ENCODE measurements at places on chromosomes 5 and 9. TPM values are rescaled to one million over a fixed set of nuclear protein-coding genes. Genes with fewer than 3 reads are reported as not detected.

- DNase-seq, result peak; percentile 63
- H3K4me1 ChIP-seq, result peaks cover 2% of the 10 kb centered on the region
- no peaks in the 10 kb centered on the region for H3K27me3 ChIP-seq
- no peak overlapping the region for H3K27ac ChIP-seq
- no peaks in the 10 kb centered on the region for H3K36me3 ChIP-seq
These were observed 111.2 kb upstream of the IL12B start for GRCh38 chr5:159441441-159441840.

- H3K4me1 ChIP-seq, result no peaks in the 10 kb centered on the region
- no peak overlapping the region for H3K27ac ChIP-seq
- no peaks in the 10 kb centered on the region for H3K27me3 ChIP-seq
- no peaks in the 10 kb centered on the region for H3K36me3 ChIP-seq
These were observed 27.5 kb upstream of the SYK start for GRCh38 chr9:90774071-90774470.

DNA sequence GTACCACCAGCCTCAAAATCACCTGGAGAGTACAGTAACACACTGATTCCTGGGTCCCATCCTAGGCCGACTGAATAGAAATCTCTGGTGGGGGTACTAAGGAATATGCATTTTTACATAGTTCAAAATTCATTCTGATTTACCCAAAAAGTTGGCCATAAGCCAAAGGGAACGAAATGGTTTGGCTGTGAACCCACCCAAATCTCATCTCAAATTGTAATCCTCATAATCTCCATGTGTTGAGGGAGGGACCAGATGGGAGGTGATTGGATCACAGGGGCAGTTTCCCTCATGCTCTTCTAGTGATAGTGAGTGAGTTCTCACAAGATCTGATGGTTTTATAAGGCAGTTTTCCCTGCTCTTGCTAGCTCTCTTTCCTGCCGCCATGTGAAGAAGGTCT lies 31.1 kb downstream of the MEGF9 start:
- no peak overlapping the region for H3K4me3 ChIP-seq
- no peak overlapping the region for H3K27ac ChIP-seq
- H3K36me3 ChIP-seq, result no peaks in the 10 kb centered on the region
- H3K4me1 ChIP-seq, result no peaks in the 10 kb centered on the region
- no peak for DNase-seq

GRCh38 chr5:1343931-1344901 lies 683 bp downstream of the CLPTM1L start:
- H3K27ac ChIP-seq, result no peak overlapping the region
- peaks cover 25% of the 10 kb centered on the region for H3K36me3 ChIP-seq
- no peak for DNase-seq
- H3K4me3 ChIP-seq, result peak overlapping the region; percentile 84
- H3K4me1 ChIP-seq, result no peaks in the 10 kb centered on the region
- H3K27me3 ChIP-seq, result no peaks in the 10 kb centered on the region

- DNase-seq, result no peak
- no peak overlapping the region for H3K4me3 ChIP-seq
- H3K27me3 ChIP-seq, result no peaks in the 10 kb centered on the region
- H3K27ac ChIP-seq, result no peak overlapping the region
These were observed 48.2 kb downstream of the ROPN1L start for GRCh38 chr5:10489810-10490426.

DNA sequence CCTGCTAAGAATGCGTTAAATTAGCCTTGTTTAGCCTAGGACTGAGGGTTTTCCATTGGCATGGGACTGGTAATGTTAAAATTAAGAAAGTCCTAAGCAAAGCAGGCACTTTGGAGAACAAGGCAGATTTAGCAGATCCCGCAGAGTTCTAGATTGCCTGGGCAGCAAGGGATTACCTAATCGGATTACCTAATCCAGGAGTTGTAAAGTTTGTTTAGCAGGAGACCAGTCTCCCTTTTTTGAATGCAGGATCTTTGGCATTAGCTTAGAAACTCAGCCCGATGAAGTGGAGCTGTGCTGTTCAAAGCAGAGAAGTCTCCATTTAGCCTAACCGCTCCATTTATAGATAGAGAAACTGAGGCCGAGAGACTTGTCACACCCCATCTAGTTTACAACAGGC lies 206.0 kb downstream of the DMRT2 start:
- no peak for DNase-seq
- no peaks in the 10 kb centered on the region for H3K4me1 ChIP-seq
- H3K36me3 ChIP-seq, result no peaks in the 10 kb centered on the region
- no peak overlapping the region for H3K4me3 ChIP-seq
- no peak overlapping the region for H3K27ac ChIP-seq

DNA sequence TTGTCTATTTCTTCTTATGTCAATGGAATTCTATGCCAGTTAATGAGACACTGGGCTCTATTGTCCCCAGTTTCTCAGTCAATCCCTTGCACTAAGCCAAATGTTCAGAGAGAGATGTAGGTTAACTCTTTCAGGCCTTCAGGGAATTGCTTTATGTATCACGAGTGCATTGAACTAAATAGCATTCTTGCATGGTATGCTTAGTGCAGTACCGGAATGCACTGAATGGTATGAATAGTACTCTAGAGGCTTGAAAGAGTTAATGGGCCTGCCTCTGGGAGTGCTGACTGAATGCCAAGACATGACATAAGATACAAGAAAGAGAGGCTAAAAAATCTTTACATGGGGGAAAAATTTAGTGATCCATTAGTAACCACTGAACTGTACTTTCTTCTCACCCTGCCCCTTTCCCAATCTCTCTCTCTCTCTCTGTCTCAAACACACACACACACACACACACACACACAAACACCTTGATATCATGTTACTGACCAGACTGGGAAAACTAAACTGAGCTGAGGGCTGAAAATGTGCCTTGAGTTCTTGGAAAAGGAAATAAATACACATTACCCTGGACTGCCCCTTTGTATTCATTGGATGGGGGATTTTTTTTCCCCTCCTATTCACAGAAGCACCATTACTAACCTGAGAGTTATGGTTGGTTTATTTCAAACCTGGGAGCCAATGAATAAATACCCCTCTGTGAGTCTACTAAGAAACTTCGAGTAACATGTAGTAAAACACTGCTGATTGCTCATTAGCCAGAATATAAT lies 35.4 kb upstream of the TMC1 start:
- no peak for DNase-seq
- no peaks in the 10 kb centered on the region for H3K4me1 ChIP-seq
- H3K36me3 ChIP-seq, result no peaks in the 10 kb centered on the region
- H3K27me3 ChIP-seq, result no peaks in the 10 kb centered on the region
- H3K4me3 ChIP-seq, result no peak overlapping the region

- H3K27ac ChIP-seq, result no peak overlapping the region
- no peaks in the 10 kb centered on the region for H3K27me3 ChIP-seq
- H3K36me3 ChIP-seq, result no peaks in the 10 kb centered on the region
- H3K4me1 ChIP-seq, result no peaks in the 10 kb centered on the region
- no peak overlapping the region for H3K4me3 ChIP-seq
These were observed 76.9 kb downstream of the SYK start for GRCh38 chr9:90878562-90878961.

- no peak overlapping the region for H3K4me3 ChIP-seq
- H3K27ac ChIP-seq, result no peak overlapping the region
- H3K36me3 ChIP-seq, result no peaks in the 10 kb centered on the region
- no peak for DNase-seq
- H3K4me1 ChIP-seq, result peaks cover 13% of the 10 kb centered on the region
- H3K27me3 ChIP-seq, result no peaks in the 10 kb centered on the region
These were observed 2.8 kb downstream of the SUSD3 start for GRCh38 chr9:93061260-93061751.

- H3K27me3 ChIP-seq, result no peaks in the 10 kb centered on the region
- no peaks in the 10 kb centered on the region for H3K36me3 ChIP-seq
- H3K4me1 ChIP-seq, result no peaks in the 10 kb centered on the region
- peak overlapping the region; percentile 22 for H3K4me3 ChIP-seq
- no peak overlapping the region for H3K27ac ChIP-seq
These were observed 237.5 kb downstream of the CD180 start for GRCh38 chr5:66958980-66959641.

- no peak overlapping the region for H3K4me3 ChIP-seq
- H3K4me1 ChIP-seq, result no peaks in the 10 kb centered on the region
- H3K27ac ChIP-seq, result no peak overlapping the region
- no peak for DNase-seq
- no peaks in the 10 kb centered on the region for H3K27me3 ChIP-seq
- no peaks in the 10 kb centered on the region for H3K36me3 ChIP-seq
These were observed 12.7 kb upstream of the ZCCHC7 start for GRCh38 chr9:37107701-37108100.

Gene DNAH5
- total RNA-seq, result 0.50 TPM

Gene LCP2
- total RNA-seq, result 0.26 TPM

Gene PCDHB15
- total RNA-seq, result 3.9 TPM

Gene GFI1B
- total RNA-seq, result 0.71 TPM

Gene ACOT12
- 0.33 TPM for total RNA-seq

Gene RNF208
- total RNA-seq, result 8.9 TPM

Gene CDC20B
- not detected for total RNA-seq
